ENCODE measurements at places on chromosomes 13 and 19.

DNA sequence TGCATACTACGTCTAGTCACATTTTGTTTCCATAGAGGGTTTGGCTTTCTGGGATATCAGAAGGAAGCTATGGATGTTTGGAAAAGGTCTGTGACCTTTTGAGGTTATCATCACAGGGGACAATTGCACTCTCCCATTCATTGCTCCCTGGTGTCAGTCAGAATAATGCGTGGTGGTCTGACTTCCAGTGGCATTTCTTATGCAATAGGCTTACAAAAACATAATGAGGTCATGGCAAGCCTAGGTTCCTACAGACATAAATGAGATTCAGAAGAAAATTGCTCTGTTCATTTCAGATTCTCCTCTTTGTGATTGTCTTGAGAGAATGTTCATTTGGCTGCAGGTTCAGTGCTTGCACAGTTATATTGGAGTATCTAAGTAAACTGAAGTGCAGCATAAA lies 54.6 kb downstream of the ARHGAP35 start:
- no peak for DNase-seq

- no peak for DNase-seq
Observed at GRCh38 chr13:51996641-51997040, 14.6 kb downstream of the ATP7B start.

DNA sequence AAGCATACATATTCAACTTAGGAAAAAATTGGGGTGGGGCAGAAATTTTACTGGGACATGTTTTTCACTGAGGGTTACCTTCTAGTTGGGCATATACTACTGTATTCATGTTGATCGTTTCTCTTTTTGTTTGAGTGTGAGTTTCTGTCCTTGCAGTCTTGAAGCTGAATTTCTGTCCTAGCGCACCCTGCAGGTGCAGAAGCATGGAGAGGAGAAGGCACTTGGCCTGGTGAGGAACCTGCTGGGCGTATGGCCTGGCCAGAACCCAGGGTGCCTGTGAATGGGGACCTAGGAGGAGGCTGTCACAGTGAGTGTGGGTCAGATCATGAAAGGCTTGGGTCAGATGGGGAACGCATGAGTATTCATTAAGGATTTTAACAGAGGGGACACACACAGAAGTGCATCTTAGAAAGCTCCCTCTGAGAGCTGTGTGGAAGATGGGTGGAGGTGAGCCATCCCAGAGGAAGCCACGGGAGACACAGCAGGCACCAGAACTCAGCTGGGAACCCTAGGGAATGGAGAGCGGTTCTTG lies 36.8 kb downstream of the SERP2 start:
- no peak for DNase-seq

GRCh38 chr13:60260440-60260839 lies 96.7 kb upstream of the DIAPH3 start:
- no peak for DNase-seq

- DNase-seq: no peak
Observed at GRCh38 chr13:96450326-96451020, 360.6 kb downstream of the HS6ST3 start.

DNA sequence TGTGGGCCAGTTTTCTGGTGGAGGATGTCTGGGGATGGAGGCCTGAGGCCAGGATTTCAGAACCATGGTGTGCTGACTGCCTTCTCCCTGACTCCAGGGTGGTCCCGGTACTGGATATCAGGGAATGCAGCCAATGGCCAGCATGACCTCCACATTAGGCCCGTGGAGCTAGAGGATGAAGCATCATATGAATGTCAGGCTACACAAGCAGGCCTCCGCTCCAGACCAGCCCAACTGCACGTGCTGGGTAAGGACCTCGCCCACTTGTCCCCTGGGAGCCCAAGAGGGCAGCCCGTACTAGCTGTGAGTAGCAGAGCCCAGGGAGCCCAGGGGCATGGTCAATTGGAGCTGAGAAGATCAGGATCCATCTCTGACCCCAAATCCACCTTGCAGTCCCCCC lies 1.6 kb downstream of the KIRREL2 start:
- DNase-seq: no peak

- DNase-seq: peak; percentile 84
Observed at GRCh38 chr19:7852851-7853769, 21.1 kb downstream of the PRR36 start.

- peak; percentile 64 for DNase-seq
Observed at GRCh38 chr19:5340637-5341447, at the start of gene PTPRS. Gene PTPRS (minus strand): TSS chr19:5340812. CDS start chr19:5286140, 54,672 bp downstream.

DNA sequence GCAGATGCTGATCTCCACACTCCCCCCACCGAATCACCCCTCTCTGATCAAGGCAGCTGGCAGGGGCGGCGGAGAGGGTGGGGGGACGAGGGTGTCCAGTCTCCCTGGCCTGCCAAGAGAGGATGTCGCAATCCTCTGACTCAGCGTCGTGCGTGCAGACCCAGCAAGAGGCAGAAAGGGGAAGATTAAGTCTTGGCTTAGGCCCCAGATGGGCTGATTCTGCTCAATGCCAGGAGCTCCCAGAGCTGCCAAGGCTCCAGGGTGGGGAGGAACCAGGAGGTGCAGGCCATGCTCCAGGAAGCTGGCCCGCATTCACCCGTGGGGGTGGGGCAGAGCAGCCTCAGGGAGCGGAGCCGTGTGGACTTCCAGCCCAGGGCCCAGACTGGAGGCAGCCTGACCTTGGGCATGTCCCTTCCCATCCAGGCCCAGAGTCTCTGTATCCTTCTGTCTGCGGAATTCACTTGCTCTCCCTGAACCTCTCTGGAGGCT lies 6.6 kb upstream of the BCL3 start:
- peak; percentile 67 for DNase-seq

- no peak for DNase-seq
Observed at GRCh38 chr13:24145240-24145639, 15.3 kb upstream of the SPATA13 start.

- no peak for DNase-seq
Observed at GRCh38 chr13:49165798-49166752, 54.1 kb upstream of the MLNR start.

- DNase-seq: no peak
Observed at GRCh38 chr19:7662657-7663056, 6.2 kb upstream of the RETN start.

GRCh38 chr13:24215126-24215525 lies 54.6 kb downstream of the SPATA13 start:
- DNase-seq: no peak

DNA sequence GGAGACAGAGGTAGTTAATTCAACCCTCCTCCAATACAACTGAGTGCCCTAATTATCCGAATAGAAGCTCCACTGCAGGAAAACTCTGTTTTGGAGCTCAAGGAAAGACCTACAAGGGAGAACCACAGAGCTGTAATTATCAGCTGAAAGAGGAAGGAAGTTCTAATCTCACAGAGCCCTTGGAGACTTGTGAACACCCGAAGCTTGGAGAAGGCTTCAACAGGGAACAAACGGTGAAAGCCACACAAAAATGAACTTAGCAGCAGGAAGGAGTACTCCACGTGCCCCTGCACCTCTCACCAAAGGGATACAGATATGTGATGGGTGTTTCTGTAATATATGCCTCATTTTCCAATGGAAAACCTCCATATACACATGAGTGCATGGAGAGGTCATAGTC lies 61.1 kb downstream of the IRS2 start:
- no peak for DNase-seq

- DNase-seq: peak; percentile 63
Observed at GRCh38 chr13:95317039-95317989, 16.1 kb upstream of the ABCC4 start.
